ENCODE measurements at places on chromosomes 13 and 19. TPM values are rescaled to one million over a fixed set of nuclear protein-coding genes. Genes with fewer than 3 reads are reported as not detected.

Gene AXL
- 166 TPM for total RNA-seq

GRCh38 chr19:47446534-47447469 lies 24.9 kb downstream of the SLC8A2 start:
- peak; percentile 4 for ATAC-seq

DNA sequence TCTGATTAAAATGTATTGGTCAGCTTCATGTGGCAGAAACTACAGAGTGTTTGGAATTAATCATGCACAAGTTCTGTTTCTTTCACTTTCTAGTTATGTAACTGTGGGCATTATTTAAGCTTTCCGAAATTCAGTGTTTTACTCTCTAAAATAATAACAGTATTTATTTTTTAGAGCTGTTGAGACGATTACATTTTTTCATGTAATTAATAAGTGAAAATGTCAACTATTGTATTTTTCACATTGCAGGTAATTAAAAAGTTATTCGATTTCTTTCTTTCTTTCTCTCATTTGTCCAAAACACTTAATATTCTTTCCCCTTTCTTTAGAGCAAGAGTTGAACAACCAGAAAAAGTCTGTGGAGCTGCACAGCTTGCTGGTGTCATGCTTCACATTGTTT lies 559.4 kb upstream of the PCDH20 start:
- no peak for ATAC-seq

DNA sequence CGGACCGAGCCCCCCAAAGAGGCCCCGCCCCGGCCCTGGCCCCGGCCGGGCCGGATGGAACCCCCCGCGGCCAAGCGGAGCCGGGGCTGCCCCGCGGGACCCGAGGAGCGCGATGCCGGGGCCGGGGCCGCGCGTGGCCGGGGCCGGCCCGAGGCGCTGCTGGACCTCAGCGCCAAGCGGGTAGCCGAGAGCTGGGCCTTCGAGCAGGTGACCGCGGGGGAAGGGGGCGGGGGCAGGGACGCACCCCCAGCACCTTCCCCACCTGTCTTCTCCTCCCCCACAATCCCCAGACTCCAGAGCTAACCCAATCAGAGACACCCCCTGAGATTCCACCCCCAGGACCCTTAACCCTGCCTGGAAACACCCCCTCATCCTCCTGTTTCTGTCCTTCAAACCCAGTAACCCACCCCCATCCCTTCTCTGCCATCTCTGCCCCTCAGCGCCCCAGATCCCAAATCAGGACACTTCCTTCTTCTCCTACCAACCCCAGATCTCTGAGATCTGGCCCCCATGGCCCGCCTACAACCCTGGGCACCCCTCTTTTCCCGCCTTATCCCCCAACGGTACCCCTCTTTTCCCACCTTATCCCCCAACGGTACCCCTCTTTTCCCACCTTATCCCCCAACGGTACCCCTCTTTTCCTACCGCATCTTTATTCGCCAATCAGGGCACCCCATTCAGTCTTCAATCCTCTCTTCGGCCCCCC lies 505 bp downstream of the ZSWIM4 start:
- ATAC-seq: peak; percentile 22
